ENCODE measurements at places on chromosomes 1 and 21. TPM values are rescaled to one million over a fixed set of nuclear protein-coding genes. Genes with fewer than 3 reads are reported as not detected.

GRCh38 chr1:19033926-19034680, 77.6 kb upstream of the IFFO2 start:
- no peak for DNase-seq

GRCh38 chr1:21871943-21872342, 59.9 kb downstream of the LDLRAD2 start:
- DNase-seq, result no peak

GBP7 gene
- total RNA-seq, result not detected

DNA sequence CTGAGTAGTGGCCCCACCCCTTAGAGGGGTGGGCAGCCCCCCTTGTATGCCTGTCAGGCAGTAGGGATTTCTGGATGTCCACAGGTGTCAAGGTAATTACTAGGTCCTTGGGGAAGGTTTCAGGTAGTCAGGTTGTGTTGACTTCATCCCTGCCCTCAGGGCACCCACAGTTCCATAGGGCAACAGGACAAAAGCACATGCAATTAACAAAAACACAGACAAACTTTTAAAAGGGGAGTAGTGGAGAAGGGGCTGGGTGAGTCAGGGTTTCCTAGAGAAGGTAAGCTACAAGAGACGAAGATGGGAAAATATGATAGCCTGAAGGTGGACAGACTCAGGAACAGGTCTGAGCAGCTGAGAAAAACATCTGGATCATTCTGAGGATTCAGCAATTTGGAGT, 14.1 kb downstream of the KRTCAP2 start:
- no peak for DNase-seq

GRCh38 chr1:69737527-69738185, 169.9 kb downstream of the LRRC7 start:
- no peak for DNase-seq

DNA sequence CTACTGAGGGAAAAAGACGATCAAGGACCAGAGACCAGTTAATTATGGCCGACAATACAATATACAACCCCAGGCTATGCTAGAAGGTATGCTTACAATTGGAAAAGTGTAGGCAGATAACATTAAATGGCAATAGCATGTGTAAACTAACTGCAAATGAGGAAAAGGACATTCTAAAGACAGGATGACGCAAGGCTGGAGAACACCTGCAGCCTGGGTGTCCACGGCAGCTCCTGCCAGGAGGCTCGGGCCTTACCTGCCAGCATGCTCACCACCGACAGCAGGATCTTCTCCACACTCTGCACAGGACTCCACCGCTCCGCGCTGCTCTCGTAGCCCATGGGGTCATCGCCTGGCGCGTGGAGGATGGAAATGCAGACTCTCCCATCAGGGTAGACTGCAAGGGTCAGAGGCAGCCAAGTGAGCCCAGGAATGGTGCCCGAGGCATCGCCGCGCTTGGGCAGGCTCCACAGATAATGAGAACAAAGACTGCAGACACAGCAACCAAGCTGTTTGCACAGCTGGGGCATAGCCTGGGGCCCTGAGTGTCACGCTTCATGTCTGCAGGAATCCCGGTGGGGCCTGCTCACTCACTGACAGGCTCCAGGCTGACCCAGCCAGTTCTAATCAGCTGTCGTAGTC, 28.2 kb downstream of the UBE2G2 start:
- no peak for DNase-seq

DNA sequence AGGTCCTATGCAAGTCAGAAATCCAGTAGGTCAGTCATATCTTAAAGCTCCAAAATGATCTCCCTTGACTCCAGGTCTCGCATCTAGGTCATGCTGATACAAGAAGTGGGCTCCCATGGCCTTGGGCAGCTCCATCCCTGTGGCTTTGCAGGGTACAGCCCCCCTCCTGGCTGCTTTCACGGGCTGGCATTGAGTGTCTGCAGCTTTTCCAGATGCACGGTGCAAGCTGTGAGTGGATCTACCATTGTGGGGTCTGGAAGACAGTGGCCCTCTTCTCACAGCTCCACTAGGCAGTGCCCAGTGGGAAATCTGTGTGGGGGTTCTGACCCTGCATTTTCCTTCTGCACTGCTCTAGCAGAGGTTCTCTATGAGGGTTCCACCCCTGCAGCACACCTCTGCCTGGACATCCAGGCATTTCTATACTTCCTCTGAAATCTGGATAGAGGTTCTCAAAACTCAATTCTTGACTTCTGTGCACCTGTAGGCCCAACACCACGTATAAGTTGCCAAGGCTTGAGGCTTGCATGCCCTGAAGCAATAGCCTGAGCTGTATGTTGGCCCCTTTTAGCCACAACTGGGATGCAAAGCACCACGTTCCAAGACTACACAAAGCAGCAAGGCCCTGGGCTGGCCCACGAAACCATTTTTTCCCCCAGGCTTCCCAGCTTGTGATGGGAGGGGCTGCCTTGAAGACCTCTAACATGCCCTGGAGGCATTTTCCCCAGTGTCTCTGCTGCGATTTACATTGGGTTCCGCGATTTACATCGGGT, 472.7 kb downstream of the NPHP4 start:
- no peak for DNase-seq

DNA sequence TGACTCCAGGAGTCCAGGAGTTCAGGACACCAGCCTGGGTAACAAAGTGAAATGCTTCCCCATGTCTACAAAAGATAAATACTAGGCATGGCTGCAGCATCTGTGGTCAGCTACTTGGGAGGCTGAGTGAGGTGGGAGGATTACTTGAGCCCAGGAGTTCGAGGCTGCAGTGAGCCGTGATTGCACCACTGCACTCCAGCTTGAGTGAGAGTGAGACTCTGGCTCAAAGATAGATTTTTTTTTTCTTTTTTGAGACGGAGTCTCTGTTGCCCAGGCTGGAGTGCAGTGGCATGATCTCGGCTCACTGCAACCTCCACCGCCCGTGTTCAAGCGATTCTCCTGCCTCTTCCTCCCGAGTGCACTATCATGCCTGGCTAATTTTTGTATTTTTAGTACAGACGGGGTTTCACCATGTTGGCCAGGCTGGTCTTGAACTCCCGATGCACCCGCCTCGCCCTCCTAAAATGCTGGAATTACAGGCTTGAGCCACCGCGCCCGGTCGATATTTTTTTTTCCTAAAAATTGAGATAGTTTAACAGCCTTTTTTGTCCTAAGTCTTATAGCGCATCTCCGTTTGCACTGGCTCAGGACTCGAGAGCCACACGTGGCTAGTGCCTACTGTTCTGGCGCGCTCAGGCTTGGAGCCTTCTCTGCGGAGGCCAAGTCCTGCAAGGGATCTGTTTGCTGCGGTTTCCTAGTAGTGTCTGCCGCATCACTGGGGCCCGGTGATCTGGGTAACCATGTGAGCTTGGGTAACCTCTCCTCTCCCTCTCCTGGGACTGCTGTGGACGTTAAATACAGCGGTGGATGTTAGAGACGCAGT, 1.0 kb upstream of the MFN2 start:
- no peak for DNase-seq

GRCh38 chr1:23083714-23084480, 64.6 kb downstream of the KDM1A start:
- DNase-seq, result no peak

DNA sequence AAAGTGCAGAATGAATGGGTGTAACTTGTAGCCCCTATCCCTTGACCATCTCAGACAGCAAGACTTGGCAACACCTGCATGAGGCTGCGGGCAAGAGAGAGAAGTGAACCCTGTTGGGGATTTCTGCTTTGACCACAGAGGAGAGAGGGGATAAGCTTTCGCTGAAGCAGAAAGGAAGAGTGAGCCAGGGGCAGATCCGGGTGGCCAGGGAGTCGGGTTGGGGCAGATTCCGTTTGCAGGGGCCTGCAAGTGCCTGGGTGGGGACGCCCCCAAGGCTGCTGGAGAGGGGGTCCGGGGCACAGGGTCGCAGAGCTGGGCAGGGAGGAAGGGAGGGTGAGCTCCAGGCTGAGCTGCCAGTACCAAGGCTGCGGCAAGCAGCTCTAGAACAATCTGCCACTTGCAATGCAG, 25.3 kb upstream of the PIK3CD start:
- no peak for DNase-seq

SPRR1B gene
- not detected for total RNA-seq

DNA sequence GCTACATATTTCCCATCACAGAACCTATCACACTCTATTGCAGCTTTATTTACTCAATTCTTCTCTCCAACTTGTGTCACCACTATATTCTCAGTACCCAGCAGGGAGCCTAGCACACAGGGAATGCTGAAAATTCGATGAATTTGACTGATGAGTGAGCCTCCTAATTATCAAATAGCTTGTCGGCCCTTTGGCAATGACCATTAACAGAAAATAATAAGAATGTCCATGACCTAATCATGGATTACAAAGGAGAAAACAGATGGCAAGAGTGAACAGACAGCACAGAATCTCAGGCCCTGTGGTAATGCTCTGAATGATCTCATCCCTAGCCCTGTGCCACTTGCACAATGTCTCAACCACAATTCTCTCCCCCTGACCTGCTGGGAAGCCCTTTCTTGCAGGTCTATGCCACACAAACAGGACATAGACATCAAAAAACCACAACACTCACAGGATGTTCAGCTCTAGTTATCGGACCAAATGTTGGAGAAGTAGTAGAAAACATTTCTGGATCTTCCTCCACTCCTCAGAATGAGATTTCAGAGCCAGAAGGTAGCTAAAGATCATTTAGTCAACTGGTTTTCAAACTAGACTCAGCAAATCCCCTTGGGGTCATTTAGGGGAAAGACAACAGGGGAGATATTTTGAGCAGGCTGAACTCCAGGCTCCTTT, 68.4 kb downstream of the LUZP1 start:
- no peak for DNase-seq

DNA sequence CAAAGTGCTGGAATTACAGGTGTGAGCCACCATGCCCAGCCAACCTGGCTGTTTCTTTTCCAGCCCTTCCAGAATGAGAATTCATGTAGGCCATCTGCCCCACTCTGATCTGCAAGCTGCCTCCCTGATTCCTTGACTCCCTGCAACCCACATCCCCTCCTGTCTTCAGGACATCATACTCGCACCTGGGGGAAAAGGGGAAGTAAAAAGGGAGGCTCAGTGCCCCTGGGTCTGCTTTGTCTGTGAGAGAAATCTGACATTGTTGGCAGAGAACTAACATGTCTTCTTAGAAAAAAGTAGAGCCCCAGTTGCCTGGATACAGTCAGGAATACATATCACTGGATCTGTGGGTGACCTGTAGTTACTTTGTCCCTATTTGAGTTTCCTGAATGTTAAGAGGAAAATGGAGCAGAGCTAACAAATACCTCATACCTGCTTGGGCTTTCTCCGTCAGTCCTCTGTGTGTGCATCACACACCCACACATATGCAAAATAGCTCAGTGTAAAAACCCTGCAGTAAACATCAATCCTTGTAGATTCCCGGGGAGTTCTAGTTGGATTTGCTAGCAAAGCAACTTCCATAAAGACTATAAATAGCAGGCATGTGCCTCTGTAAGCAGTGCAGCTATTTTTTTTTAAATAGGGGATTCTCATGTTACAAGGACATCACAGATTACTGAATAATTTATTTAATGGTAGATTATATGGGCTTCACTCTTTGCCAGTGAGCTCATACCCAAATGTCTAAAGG, 62.9 kb downstream of the TEX35 start:
- DNase-seq, result peak; percentile 16

CREB3L4 gene
- 7.7 TPM for total RNA-seq

TTC39A gene
- total RNA-seq, result 1.2 TPM

XCL2 gene
- total RNA-seq, result not detected

DNA sequence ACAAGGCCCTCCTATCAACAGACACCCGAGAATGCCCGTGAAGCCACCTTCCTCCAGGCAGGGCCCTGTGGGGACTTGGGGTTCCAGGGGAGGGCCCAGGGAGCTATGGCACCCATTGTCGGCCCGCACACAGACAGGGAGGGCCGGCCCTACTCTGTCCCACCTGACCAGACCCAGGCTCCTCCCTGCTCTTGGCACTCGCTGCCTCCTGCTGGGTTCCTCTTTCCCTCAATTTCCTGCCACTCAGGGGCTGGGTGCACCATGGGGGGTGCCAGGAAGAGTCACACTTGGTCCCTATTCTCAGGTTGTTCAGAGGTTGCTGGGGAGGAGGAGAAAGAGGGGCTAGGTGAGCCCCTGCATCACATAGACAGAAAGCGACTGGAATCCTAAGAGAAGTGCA, 8.0 kb upstream of the OXCT2 start:
- no peak for DNase-seq

- DNase-seq, result no peak
Observed at GRCh38 chr1:246083416-246083815, 423.7 kb downstream of the SMYD3 start.

ASCL5 gene
- not detected for total RNA-seq

- no peak for DNase-seq
Observed at GRCh38 chr21:37536616-37537278, 170.2 kb downstream of the DYRK1A start.

CD53 gene
- 9.8 TPM for total RNA-seq

- no peak for DNase-seq
Observed at GRCh38 chr1:154765970-154766369, 104.1 kb downstream of the KCNN3 start.

DNA sequence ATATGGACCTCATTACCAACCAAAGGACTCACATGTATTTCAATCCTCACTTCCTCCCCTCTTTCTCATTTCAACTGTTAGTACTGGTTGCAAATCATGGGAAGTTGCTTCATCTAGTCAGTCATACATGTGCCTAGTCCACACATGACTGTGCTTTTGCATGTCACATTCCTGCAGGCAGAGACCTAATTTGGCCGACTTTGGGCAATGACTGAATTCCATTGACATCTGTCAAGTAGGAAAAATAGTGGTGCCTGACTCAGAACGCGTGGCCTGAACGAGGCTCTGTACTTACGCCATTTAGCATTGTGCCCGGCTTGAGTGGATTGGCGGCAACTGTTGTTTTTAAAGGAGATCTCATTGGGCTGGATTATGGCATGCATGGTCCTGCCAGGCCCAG, 18.0 kb downstream of the PTPRU start:
- DNase-seq, result no peak

DNA sequence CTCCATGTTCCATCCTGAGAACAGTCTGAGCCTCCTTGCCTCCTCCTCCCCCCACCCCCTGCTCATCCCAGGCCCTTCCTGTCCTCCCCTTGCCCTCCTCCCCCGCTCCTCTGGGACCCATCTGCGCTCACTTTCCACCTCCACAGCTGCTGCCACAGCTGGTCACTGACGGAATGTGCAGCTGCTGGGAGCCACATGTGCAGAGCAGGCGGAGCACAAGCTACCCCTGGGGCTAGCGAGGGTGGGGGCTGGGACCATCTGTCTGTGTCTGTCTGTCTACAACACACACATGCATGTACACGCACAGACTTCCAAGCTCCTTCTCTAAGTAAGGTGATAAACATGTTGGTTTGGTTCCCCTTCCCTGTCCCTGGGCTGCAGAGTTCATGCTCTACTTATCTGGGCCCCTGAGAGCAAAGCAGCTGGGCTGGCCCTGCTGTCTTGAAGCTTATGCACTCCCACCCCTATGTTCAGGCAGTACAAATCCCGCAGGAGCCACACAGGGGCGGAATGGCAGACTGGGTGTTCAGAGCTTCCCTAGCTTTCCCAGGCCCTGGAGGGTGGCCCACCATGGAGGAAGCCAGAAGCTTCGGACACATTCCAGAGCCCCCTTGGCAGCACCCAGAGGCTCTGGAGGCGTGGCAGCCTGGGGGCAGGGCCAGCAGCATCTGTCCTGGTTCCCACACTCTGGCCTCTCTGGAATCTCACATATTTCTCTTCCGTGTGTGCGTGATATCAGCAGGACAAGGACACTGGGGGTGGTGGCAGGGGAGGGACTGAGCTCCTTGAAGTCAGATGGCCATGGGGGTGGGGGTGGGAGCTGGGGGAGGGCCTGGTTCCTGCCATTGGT, 7.0 kb upstream of the HEYL start:
- DNase-seq, result no peak
